Right renal cortex interstitium (tissue), 3 donors: ENCODE measurements at places on chromosomes 1 and 21.

DNA sequence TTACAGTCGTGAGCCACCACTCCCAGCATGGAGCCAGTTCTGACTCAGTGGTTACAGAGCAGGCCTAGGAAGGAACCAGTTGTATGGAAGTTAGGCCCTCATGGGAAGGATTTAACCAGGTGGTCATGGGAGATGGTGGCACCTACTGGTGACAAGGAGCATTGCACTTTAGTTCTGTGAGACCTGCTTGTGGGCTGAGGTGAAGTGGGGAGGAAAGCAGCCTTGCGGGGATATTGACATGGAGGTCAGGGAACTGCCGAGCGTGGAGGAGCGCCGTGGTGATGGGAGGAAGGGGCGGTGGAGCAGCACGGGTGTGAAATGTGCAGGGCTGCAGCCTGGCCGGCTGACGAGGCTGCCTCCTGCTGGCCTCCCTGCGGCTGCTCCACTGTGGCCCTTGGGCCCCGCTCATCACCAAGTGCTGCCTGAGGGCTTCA is 100.4 kb downstream of the GALNT2 start:
- DNase-seq: no peak

DNA sequence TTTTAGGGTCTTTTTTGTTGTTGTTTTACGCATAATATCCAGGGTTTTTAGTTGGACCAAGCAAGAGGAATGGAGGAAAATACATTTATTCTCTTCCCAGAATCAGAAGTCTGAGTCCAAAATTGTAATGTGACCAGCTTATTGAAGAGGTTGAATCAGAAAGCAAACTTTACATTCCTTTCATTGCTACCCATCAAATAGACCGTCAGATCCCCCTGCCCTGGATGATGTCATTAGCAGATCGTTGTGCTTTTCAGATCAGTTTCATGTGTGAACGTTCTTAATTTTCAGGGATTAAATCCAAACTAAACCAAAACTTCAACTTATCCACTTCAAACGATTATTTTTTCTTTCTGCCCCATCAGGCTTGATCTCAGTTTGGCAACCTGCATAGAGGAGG is 85.7 kb upstream of the NGF start:
- DNase-seq: no peak

GRCh38 chr1:239997160-239997514 is 94.5 kb upstream of the FMN2 start:
- no peak for DNase-seq

GRCh38 chr1:186409091-186409490 is 33.5 kb downstream of the ODR4 start:
- DNase-seq: no peak

GRCh38 chr1:180631194-180631765 is 542 bp upstream of the XPR1 start:
- DNase-seq: no peak

- no peak for DNase-seq
These were observed 149.9 kb upstream of the ZNF648 start for GRCh38 chr1:182211386-182211785.
